ENCODE measurements at places on chromosomes 4 and X. TPM values are rescaled to one million over a fixed set of nuclear protein-coding genes. Genes with fewer than 3 reads are reported as not detected.

The AREG gene
- total RNA-seq, result 1.3 TPM

The NPFFR2 gene
- total RNA-seq, result not detected

DNA sequence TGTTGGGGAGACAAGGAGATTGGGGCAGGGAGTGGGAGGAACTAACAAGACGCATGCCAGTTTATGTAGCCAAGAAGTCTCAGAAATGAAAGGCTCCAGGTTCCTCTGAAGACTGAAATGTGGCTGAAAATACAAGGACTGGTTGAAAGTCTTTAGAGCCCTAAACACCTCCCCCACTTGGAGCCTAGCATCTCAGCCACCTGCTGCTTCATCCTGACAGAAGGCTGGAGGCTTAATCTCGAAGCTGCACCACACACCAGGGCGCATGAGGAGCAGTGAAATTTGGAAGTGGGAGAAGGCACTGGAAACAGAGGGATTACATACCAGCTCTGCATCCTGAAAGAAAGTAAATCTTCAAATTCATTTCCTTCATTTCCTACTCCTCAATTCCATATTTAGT is 160.7 kb upstream of the FTHL17 start:
- DNase-seq, result no peak

- DNase-seq, result no peak
Measured at GRCh38 chr4:128452415-128452814, 164.8 kb upstream of the PGRMC2 start.

DNA sequence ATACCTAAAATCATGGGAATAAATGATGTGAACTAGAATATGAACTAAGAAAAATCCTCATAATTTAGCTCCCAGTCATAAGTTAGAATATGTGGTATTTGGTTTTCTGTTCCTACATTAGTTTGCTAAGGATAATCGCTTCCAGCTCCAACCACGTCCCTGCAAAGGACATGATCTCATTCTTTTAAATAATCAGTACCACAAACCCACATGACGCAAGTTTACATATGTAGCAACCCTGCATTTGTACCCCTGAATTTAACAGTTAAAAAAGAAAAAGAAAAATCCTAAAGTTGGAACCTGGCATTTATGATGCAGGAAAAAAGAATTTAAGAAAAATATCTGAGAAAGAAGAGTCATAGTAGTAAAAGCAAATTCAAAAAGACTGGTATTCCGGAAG is 13.3 kb downstream of the UBA6 start:
- no peak for DNase-seq

- no peak for DNase-seq
Measured at GRCh38 chr4:8779490-8779932, 92.1 kb downstream of the HMX1 start.

DNA sequence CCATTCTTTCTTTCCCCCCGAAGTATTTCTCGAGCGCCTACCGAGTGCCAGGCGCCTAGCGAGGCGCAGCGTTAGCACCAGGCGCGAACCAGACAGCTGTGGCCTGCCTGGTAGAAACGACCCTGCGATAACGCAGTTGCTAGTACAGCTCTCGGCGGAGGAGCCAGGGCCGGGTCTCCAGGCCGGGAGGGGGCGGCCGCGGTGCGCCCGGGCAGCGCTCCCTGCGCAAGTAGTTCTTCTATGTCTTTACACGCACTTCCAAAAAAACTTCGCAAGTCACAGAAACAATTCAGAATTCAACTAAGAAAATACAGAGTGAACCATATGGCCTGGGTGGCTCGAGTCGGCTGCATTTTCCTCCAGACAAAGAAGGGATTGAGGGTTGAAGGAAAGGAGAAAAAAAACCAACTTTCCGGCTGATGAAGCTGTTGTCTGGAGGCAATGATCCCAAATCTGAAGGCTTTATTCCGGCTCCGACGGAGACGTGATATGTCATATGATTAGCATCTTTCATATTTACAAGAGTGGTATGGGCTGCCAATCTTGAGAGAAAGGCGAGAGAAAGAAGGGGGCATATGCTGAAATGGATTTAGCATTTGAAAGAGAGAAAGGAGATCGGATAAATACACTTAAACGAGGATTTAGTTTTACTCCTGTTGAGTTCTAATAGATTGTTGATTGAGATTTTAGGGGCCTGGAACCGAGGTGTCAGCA is 7.2 kb upstream of the NEUROG2 start:
- no peak for DNase-seq

DNA sequence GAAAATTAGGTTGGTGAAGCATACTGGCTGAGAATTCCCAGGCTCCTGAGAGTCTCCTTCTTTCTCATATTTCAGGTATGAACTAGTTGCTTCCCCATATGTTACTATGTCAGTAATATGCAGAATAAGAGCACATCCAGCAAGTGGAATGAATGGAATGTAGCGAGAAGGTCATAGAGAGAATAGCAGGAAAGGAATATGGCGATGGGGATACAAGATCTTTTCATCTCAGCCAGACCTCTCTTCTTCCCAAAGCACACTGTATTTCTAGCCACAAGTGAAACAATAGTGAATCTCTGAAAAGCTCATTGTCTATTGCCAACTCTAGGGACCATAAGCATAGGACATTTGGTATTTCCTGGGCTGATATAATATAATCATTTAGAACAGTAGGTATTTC is 54.6 kb upstream of the MMAA start:
- DNase-seq, result no peak

DNA sequence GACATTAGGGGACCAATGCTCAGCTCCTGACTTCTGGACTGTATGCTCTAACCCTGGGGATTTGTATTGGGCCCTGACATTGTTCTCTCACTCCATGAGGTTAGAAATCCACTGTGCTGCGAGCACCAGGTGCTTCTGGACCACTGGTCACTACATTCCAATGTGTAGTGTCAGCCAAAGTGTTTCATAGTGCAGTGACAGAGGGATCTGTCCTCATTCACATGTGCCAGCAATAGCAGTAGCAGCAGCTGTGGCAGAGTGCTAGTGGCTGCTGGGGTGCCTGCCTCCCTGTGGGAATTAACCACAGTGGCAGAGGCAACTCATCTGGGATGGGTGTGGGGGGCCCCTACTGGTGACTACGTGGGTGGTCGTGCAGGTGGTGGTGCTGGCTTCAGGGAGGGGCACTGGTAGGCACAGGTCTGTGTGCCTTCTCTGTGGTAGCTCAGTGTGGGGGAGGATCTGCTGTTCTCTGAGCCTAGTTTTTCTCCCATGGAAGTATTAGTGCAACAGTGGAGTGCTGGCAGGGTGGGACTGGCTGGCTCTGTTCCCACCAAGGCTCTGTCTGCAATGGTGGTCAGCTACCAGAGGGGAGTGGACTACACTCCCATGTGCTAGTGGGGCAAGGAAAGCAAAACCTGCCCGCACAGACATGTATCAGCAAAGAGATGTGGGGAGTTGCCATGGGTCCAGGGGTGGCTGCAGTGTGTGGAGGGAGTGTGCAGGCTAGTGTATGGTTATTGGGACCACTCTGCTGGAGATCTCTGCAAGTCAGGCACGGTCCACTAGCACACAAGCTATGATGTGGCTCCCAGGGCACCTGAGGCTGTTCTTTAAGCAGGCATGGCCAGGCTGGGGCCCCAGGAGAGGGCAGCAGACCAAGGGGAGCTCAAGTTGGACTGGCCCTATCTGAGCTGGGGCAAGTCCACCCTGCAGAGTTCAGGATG is 78.5 kb downstream of the SCLT1 start:
- DNase-seq, result no peak

DNA sequence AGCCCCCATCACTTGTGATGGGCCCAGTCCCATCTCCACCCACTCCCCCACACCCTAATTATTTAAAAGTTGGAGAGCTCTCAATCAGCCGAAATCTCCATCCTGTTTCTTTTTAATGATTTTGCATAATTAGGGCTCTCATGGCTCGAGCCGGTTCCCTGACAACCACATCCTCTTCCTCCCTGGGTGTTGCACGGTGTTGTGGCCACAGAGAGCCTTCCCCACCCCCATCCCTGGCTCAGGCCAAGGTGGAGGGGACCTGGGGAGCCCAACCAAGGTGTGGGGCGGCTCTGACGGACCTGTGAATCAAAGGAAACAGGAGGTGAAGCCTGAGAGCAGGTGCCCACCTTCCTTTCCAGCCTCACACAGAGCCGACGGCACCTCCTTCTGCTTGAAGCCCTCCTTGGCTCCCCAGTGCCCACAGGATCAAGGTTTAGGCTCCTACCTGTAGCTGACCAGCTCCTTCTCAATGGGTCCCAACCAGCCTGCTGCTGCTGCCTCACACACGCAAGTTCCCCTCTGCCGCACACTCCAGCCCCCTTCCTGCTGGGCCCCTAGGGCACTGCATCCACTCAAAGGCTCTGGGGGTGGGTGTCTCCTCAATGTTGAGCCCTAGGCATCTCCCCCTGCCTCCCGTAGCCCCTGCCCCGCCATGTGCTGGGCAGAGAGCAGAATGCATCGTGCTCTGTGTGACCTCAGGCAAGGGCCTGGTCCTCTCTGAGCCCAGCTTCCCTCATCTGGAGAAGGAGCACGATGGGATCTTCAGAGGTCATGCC is 68.7 kb downstream of the WFS1 start:
- DNase-seq, result no peak

GRCh38 chrX:154738011-154738738 is 12.7 kb downstream of the GAB3 start:
- peak; percentile 74 for DNase-seq

GRCh38 chr4:157023941-157024340 is 52.0 kb upstream of the GLRB start:
- DNase-seq, result no peak

Measured in psoas muscle (tissue), 8 donors.